ENCODE measurements at places on chromosomes 11 and 22.
A peak's percentile ranks its signal among the peaks of the same experiment; 100 is the strongest.

- no peak for DNase-seq
Observed at GRCh38 chr22:46171940-46172339, 21.6 kb downstream of the PPARA start.

GRCh38 chr11:74743640-74744039, 5.0 kb upstream of the RNF169 start:
- DNase-seq: no peak

GRCh38 chr22:49295465-49295743, 532.3 kb downstream of the BRD1 start:
- no peak for DNase-seq

GRCh38 chr11:12067796-12068357, 42.5 kb upstream of the MICAL2 start:
- DNase-seq: peak; percentile 25

DNA sequence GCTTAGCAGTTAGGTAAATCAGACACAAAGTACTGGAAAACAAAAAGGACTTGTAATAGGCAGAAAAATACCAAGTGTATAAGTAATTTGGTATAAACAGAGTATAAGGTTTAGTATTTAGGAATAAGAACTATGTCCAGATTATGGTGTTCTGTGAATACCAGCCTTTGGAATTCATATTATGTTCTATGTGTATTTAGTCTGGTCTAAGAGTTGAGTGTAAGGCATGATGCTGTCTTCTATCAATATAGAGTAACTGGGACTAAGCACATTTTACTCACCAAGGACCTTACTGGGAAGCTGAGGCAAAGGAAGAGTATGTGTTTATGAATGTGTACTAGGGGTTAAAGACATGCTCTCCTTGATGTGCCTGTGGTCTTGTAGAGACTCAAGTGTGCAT, 9.5 kb downstream of the SDHD start:
- no peak for DNase-seq

DNA sequence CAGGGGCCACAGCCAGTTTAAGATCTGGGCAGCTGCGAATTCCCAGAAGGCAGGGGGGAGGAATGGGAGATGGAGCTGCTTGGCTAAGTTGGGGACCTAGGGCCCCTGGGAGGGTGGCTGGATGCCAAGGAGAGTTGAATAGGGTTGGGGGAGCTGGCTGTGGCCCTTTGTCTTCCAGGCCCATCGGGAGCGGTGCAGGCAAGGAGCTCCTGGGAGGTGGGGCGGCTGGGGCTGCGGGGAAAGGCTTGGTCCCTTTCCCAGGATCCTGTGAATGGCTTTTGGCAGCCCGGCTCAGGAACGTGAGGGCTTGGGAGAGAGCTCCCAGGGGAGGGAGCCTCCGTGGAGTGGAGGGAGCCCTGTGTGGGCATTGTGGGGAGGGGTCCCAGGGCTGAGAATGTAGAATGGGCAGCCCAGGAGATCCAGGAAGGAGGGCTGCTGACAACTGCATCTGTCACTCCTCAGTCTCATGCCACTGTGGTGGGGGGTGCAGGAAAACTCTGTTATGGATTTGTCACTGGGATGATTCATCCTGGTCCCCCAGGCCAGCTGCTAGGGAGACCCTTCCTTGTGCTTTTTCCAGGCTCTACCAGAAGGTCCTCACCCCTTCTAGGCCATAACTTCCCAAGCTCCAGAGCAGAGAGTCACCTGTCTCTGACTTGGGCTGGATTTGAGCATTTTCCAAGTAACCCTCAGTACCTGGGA, 6.0 kb downstream of the FREY1 start:
- DNase-seq: no peak

GRCh38 chr11:119992171-119993051, 145.5 kb downstream of the TRIM29 start:
- no peak for DNase-seq

GRCh38 chr22:28795071-28795693, 5.2 kb downstream of the XBP1 start:
- DNase-seq: no peak

DNA sequence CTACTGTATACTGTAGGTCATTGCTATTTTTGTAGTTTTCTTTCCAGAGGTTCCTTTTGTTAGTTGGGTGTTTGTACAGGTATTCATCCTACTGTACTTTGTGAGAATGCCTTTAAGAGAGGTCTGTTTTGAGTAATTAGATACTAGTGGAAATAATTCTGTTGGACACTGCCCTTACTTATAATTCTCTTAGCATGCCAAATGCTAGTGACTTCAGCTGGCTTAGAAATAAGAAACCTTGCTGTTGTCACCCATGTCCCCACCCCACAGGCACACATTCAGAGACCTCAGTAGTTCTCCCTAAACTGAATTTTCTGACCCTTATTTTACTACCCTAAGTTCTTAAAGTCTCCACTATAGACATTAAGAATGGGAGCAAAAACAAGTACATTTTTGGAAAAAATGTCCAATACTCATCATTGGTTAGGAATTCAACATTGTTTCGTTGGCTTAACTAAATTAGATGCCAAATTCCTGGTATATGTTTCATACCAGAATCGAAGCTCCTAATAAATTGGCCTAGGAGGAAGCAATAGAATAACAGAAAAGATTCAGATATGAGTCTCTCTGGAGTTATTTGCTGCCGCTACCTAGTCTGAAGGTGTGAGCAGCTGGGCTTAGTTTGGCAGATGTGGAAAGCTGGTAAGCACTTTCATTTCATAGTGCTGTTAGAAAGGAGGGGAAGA, 28.4 kb downstream of the ZNF143 start:
- DNase-seq: no peak

- DNase-seq: no peak
Observed at GRCh38 chr11:19800162-19800561, 87.5 kb downstream of the NAV2 start.

GRCh38 chr11:121323046-121323607, 30.6 kb downstream of the SC5D start:
- no peak for DNase-seq

DNA sequence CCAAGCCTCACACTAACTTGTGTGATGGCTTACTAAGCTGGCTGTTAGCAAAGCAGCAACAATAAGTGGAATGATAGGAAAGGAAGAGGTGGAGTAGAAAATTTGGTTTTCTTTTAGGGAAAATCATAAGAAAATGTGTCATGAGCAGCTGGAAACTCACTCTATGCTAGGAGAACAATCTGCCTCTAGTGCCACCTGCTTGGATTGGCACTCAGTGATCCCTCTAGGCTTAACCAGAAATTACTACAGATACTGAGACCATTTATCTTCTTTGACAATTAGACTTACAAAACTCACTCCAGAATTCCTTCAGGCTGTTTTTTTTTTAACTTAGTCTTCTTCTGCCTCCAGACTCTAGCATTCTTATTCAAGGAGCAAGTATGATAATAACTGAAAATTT, 117.3 kb downstream of the CD44 start:
- DNase-seq: no peak

DNA sequence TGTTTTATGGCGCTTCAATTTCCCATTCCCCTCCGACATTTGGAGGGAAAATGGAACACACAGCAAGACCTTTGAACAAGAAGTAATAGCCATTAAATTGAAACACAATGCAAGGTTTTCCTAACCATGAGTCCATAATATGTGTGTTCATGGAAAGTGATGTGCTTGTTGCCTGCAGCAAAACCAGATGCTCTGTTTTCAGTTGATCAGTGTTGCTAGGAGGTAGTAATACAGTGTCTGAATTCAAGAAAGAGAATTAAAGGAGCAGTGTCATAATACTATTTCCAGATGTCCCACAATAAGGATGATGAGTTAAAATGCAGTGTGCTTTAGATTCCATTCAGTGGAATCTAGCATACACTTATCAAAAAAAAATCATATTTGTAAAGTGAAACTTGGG, 637.4 kb upstream of the API5 start:
- no peak for DNase-seq

GRCh38 chr22:44159221-44159620, 21.5 kb upstream of the PARVG start:
- DNase-seq: no peak

DNA sequence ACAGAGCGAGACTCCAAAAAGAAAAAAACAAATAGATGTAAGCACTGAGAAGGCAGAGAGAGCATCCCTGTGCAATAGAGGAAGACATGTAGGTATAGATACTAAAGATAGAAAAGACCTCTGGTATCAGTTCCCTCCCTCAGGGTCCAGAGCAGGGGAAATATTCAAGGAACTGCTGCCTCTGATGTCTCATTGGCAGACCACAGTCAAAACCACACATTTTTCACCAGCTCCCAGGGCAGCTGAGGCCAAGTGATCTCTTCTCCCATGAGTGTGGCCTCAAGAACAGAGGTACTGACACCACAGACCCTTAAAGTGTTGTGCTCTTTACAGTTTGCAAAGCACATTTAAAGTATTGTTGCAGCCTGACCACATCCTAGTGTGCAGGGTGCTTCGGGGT, 288.5 kb downstream of the NTM start:
- DNase-seq: no peak

DNA sequence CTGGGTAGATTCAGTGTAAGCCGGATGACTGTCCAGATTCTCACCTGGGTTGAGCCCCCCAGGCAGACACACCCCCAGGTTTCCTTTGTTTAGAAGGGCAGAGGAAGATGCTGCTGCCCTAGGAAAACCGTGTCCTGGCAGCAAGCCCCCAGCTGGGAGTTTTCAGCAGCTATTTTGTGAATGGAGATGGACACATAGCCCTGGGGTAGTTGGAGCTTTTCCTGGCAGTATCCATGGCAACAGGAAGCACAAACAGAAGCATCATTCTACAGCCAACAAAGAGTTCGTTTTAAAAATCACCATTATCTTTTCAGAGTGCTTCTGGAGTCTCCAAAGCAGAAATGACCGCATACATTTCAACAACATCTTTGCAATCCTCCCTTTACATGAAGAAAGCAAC, 245.5 kb downstream of the BRD1 start:
- no peak for DNase-seq

DNA sequence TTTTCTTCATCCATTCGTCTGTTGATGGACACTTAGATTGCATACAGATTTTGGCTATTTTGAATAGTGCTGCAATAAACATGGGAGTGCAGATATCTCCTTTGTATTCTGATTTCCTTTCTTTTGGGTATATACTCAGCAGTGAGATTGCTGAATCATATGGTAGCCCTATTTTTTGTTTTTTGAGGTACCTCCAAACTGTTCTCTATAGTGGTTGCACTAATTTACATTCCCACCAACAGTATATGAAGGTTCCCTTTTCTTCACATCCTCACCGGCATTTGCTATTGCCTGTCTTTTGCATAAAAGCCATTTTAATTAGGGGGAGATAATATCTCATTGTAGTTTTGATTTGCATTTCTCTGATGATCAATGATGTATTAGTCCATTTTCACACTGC, 96.1 kb downstream of the PRR5L start:
- no peak for DNase-seq

DNA sequence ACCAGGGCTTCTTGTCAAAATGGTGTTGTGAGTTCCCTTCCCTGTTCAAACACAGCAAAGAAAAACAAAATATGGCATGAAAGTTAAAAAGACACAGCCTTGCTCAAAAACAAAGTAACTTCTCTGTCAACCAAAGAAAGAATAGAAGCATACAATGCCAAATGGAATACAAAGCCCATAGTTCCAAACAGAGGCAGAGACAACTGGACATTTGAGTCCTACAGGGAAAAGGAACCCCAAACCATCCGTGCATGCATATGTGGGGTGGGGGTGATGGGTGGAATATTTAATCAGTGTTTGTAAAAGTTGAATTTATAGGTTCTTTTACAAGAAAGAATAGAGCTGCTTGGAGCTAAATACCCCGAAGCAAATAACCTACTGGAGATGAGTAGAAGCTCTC, 218.7 kb downstream of the FAM76B start:
- DNase-seq: no peak

- no peak for DNase-seq
Observed at GRCh38 chr11:75135021-75135650, 15.8 kb upstream of the SLCO2B1 start.
